Activated CD4-positive, CD25-positive, alpha-beta regulatory T cell (primary cell): ENCODE measurements at places on chromosomes 12 and 14.

- DNase-seq, result no peak
Observed at GRCh38 chr12:48739618-48740269, 23.2 kb upstream of the CCNT1 start.

- DNase-seq, result no peak
Observed at GRCh38 chr12:94309373-94309772, 150.3 kb downstream of the CEP83 start.

DNA sequence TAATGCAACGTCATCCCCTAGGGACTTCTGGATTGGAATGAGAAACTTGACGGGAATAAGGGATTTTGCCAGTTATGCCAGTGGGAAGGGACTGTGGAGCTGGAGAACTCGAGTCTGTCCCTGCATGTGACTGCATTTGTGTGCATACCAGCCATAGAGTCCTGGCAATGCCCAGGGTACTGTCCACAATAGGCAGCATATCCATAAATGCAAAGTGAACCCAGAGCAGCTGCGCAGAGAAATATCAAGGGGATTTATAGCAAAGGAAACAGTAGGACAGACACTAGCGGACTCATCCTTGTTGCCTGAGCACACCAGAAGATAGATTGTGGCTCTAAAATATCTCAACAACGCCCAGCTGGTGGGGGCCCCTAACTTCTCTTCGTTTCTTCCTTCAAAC is 247.1 kb upstream of the SRRM4 start:
- DNase-seq, result no peak

DNA sequence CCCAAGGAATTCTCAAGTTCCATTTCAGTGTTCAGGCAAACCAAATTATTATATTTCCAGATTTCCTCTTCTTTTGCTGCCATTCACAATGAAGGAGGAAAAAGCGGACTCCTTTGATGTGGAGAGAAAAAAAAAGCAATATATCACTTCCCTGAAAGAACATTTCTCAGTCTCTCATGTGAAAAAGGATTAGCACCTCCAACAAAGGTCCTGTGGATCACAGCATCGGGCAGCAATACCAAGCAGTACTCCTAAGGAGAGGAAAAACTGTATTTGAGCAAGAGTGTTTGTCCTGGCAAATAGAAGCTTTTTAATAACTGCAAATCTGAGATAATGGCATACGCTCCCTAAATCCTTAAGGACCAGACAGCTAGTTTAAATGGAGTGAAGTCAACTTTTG is 93.9 kb upstream of the RFX4 start:
- no peak for DNase-seq

GRCh38 chr14:35078082-35078481 is 32.0 kb downstream of the FAM177A1 start:
- no peak for DNase-seq

DNA sequence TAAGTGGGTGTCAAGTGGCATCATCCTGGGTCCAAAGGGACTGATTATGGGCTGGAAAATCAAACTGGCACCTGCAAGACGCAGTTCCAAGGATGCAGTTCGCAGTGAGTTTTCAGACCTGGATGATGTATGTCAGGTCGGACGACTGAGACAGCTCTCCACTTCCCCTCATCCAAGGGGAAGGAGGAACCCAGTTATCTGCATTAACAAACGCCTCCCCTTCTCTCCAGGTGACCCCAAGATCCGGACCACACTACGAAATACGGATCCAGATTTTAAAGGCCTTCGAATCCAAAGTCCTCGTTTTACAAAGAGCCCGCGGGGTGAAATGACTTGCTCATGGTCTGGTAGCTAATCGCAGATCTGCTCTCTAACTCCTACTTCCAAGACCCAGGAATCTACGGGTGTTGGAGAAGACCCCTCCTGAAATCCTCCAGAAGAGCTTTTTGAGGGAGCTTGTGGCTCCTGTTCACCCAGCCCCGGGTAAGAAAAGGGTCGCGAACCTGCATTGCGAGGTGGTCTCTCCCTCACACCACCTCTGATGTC is 460 bp upstream of the SYNE2 start:
- no peak for DNase-seq

- DNase-seq, result no peak
Observed at GRCh38 chr12:107656302-107656701, 29.3 kb upstream of the PWP1 start.

- DNase-seq, result peak; percentile 2
Observed at GRCh38 chr12:93979189-93979588, 169.2 kb upstream of the PLXNC1 start.

DNA sequence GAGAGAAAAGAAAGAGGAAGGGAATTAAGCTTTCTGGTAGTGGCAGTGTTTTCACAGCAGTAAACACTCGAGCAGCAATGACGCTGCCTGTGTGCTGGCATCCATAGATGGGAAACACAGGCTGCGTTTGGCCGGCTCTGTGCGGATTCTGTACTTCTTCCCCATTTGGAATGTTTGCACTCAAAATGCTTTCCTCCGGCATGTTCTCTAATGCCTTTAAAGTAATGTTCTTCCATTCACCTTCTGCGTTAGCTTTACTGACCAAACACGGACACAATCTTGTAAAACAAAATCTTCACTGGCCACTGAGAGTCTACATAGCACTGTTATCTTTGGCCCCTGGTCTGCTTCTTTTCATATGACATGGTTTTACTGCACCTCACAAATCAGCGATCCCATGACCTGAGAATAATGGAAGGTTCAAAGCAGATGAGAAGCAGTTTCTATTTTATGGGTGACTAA is 31.4 kb downstream of the DCP1B start:
- DNase-seq, result no peak
